Activated CD4-positive, alpha-beta memory T cell treated with anti-CD3 and anti-CD28 coated beads, Interleukin-2, amount 10 ng/mL, durations not matched to agents 7 days and 5 days (primary cell): ENCODE measurements at places on chromosomes 6 and 20. TPM values are rescaled to one million over a fixed set of nuclear protein-coding genes. Genes with fewer than 3 reads are reported as not detected.

DNA sequence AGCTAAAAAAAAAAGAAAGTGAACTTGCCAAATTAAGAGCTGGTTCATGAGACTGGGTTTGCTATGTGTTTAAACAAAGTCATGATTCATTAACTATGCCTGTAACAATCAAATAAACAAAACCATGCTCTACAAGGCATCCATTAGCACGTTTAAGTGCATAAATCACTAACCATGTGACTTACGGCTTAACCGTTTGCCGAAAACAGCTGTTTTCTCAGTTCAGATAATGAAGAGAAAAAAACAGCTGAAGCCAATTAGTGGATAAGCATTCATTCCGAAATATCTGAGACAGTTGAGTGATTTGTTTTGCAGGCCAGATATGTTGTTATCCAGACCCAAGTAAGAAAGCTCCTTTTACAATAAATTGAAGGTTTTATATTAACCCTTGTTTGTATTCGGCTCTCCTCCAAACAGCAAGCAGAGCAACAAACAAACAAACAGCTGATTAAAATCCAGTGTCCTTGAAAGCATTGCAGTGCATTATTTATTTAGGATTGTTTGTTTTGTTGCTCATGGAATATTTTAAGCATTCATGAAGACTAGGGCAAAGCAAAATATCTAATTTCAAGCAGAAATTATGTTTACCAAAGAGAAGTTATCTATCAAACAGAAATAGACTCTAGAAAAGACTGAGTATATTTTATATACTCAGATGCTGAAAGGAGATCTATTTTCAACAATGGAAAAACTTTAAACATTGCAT lies 343.5 kb downstream of the RFPL4B start:
- DNase-seq: no peak
- no peak overlapping the region for H3K27ac ChIP-seq
- no peaks in the 10 kb centered on the region for H3K4me1 ChIP-seq
- no peaks in the 10 kb centered on the region for H3K36me3 ChIP-seq
- no peaks in the 10 kb centered on the region for H3K27me3 ChIP-seq

DNA sequence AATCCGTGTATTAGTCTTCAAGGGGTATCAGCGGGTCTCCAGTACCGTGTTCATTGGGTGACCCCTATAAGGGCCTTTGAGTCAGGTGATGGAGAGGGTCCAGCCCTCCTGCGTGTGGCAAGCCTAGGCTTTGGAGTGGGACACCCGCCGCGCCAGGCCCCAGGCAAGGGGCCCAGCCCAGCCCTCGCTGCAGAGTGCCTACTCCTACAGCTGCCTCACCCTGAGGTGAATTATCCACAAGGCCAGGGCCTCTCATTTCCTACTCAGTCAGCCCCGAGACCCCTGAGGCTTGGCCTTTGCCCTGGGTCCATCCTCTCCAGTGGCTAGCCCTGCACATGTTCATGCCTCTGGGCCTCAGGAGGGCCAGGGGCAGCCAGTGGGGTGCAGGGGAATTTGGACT lies 45.1 kb downstream of the TMEM242 start:
- H3K27me3 ChIP-seq: peaks cover 3% of the 10 kb centered on the region
- peaks cover 10% of the 10 kb centered on the region for H3K4me1 ChIP-seq
- H3K36me3 ChIP-seq: no peaks in the 10 kb centered on the region
- H3K4me3 ChIP-seq: no peak overlapping the region
- no peak overlapping the region for H3K27ac ChIP-seq
- DNase-seq: no peak

- no peak overlapping the region for H3K27ac ChIP-seq
- H3K27me3 ChIP-seq: no peaks in the 10 kb centered on the region
- no peak for DNase-seq
- H3K4me3 ChIP-seq: no peak overlapping the region
- H3K36me3 ChIP-seq: no peaks in the 10 kb centered on the region
Observed at GRCh38 chr6:168574699-168575195, 133.8 kb downstream of the SMOC2 start.

DNA sequence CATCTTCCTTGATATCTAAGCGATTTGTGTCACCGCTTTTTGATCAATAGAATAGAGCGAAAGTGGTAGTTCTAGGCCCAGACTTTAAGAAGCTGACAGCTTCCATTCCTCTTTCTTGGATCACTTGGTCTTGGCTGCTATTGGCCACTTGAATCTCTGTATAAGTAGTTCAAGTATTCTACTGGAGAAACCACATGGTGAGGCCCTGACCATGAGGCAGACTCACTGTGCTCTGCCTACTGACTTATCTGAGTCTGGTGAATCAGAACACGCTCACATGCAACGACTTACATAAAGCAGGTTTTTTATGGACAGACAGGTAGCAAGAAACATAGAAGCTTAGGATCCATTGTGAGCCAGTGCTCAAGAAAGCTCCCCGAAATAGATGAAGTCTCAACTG lies 27.0 kb downstream of the OLIG3 start:
- no peak for DNase-seq
- H3K27me3 ChIP-seq: peaks cover 13% of the 10 kb centered on the region
- H3K4me3 ChIP-seq: no peak overlapping the region
- no peaks in the 10 kb centered on the region for H3K4me1 ChIP-seq
- H3K27ac ChIP-seq: no peak overlapping the region

DNA sequence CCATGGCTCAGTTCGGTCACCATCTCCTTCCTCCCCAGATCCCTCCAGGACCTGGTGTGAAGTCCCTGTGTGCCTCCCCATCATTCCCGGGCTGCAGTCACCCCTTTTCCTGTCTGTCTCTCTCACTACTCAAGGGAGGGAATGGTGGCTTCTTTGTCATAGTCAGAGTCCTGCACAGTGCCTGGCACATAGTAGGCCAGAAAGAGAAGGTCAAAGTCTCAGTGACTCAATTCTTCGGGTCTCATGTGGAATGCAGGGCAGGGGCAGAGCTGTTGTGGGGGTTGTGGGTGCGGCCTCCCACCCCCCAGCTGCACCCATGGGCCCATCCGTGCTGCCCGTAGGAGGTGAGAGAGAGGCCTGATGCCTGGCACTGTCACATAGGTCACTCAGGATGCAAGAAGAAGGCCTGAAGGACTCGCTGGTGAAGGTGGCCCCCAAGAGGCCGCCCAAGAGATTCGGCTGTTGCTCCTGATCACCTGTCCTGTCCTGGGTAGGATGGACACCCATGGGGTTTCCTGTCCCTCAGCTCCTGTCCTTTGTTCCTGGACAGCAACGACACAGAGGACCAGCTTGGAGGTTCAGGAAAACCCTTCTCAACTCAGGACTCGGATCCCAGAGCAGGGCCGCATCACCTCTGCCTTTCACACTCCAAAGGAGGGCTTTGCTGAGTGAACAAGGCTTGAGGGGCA lies 34.1 kb downstream of the RAB44 start:
- no peak overlapping the region for H3K4me3 ChIP-seq
- no peak overlapping the region for H3K27ac ChIP-seq
- H3K27me3 ChIP-seq: no peaks in the 10 kb centered on the region
- H3K36me3 ChIP-seq: no peaks in the 10 kb centered on the region

The BMP5 gene
- total RNA-seq: not detected

The TBX18 gene
- total RNA-seq: not detected

DNA sequence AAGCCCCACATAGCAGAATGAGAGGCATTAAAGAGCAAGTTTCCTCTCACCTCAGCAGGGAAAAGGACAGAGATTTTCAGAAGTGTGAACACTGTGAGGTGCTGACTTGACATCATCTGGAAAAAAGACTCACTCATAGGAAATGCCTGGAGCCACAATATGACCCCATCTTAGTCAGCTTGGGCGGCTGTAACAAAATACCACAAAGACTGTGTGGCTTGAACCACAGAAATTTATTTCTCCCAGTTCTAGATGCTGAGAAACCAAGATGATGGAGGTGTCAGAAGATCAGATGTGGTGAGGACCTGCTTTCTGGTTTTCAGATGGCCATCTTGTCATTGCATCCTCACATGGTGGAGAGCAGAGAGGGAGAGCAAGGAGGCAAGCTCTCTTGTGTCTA lies 253.1 kb downstream of the ADGB start:
- peaks cover 36% of the 10 kb centered on the region for H3K4me1 ChIP-seq
- H3K4me3 ChIP-seq: no peak overlapping the region
- peak; percentile 46 for DNase-seq
- peaks cover 4% of the 10 kb centered on the region for H3K36me3 ChIP-seq
- no peaks in the 10 kb centered on the region for H3K27me3 ChIP-seq

- DNase-seq: no peak
- H3K4me1 ChIP-seq: peaks cover 6% of the 10 kb centered on the region
- H3K4me3 ChIP-seq: no peak overlapping the region
- H3K27me3 ChIP-seq: peaks cover 35% of the 10 kb centered on the region
- no peak overlapping the region for H3K27ac ChIP-seq
Observed at GRCh38 chr6:83511266-83511665, 1.1 kb upstream of the PRSS35 start.

DNA sequence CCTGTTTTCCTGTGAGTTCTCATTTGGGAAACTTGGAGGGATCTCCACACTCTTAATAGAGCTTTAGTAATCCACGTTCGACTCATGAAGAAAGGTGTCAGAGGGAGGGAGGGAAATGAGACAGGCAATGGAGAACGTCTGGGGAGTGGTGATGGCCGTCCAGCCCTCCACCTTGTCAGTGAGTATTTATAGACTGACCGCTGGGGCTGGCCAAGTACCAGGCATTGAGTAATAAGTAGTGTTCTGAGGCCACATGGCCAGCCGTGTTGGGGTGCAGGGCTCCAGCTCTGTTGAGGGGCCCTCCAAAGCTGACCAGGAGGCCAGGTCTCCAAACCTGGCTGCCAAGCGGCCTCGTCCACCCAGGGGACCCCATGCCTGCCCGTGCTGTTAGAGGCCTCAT lies 11.3 kb upstream of the DSN1 start:
- H3K36me3 ChIP-seq: no peaks in the 10 kb centered on the region
- no peak for DNase-seq
- H3K4me3 ChIP-seq: no peak overlapping the region
- H3K27me3 ChIP-seq: no peaks in the 10 kb centered on the region
- no peak overlapping the region for H3K27ac ChIP-seq

The ZNF165 gene
- 0.50 TPM for total RNA-seq

- H3K27me3 ChIP-seq: no peaks in the 10 kb centered on the region
- no peaks in the 10 kb centered on the region for H3K4me1 ChIP-seq
- no peak for DNase-seq
- no peak overlapping the region for H3K27ac ChIP-seq
- no peaks in the 10 kb centered on the region for H3K36me3 ChIP-seq
- no peak overlapping the region for H3K4me3 ChIP-seq
Observed at GRCh38 chr6:22081709-22082108, 215.1 kb downstream of the PRL start.

The GABRR1 gene
- not detected for total RNA-seq

The ACOT13 gene
- total RNA-seq: 19.9 TPM

The PKIB gene
- 0.86 TPM for total RNA-seq

The RNF8 gene
- 24.0 TPM for total RNA-seq

- no peaks in the 10 kb centered on the region for H3K36me3 ChIP-seq
- no peaks in the 10 kb centered on the region for H3K27me3 ChIP-seq
- H3K4me3 ChIP-seq: no peak overlapping the region
Observed at GRCh38 chr6:69138893-69139494, 503.9 kb downstream of the ADGRB3 start.

The OR2H1 gene
- total RNA-seq: not detected

DNA sequence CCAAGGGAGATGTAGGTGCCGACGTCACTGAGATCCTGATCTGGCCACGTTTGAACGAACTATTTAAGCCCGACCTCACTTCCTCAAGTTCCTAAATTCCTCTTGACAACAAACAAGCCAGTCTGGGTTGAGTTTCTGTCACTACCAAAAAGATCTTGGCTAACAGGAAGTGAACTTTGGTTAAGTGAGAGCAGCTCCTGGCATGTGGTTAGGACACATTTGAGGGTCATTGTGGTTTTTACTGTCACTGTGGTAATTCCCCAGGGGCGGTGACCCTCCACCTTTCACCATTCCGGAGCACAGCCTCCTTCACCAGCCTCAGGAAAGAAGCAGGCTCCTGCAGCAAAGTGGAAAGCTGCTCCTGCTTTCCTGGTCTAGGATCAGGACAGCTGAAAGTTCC lies 43.1 kb upstream of the ZNF831 start:
- H3K4me3 ChIP-seq: no peak overlapping the region
- peak; percentile 37 for DNase-seq
- H3K36me3 ChIP-seq: peaks cover 4% of the 10 kb centered on the region
- H3K27ac ChIP-seq: no peak overlapping the region

GRCh38 chr6:37418722-37419121 lies 14.3 kb upstream of the CMTR1 start:
- no peaks in the 10 kb centered on the region for H3K36me3 ChIP-seq
- H3K4me3 ChIP-seq: no peak overlapping the region
- no peak for DNase-seq
- H3K27ac ChIP-seq: no peak overlapping the region

The MUC22 gene
- total RNA-seq: not detected

DNA sequence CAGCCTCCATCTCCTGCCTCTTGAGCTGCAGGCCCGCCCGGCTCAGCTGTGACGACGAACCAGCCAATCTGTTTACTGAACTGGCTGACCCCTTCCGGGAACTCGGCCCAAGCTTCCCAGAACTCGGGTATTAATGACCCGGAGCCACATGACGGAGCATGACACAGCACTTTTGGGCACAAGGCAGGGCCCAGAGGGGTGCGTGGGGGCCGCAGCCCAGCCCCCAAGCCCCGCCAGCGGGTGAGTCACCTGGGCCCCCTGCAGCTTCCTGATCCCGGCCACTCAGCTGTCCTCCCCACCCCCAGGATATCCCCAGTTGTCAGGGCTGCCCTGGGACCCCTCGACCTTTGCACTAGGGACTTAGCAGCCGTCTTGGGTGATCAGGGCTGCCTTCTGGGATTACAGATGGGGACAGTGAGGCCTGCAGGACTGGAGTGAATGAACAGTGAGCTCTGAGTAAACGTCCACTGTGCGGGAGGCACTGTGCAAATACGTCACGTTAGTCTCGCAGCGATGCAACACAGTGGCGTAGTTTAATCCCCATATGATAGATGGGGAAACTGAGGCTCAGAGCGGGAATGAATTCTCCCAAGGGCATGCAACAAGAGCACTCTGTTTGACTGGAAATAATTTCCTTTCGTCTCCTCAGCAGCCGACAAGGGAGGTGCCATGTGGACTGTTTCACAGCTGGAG lies 102.1 kb downstream of the CEBPB start:
- no peak overlapping the region for H3K27ac ChIP-seq
- H3K4me1 ChIP-seq: peaks cover 26% of the 10 kb centered on the region
- H3K4me3 ChIP-seq: no peak overlapping the region
- H3K36me3 ChIP-seq: no peaks in the 10 kb centered on the region

DNA sequence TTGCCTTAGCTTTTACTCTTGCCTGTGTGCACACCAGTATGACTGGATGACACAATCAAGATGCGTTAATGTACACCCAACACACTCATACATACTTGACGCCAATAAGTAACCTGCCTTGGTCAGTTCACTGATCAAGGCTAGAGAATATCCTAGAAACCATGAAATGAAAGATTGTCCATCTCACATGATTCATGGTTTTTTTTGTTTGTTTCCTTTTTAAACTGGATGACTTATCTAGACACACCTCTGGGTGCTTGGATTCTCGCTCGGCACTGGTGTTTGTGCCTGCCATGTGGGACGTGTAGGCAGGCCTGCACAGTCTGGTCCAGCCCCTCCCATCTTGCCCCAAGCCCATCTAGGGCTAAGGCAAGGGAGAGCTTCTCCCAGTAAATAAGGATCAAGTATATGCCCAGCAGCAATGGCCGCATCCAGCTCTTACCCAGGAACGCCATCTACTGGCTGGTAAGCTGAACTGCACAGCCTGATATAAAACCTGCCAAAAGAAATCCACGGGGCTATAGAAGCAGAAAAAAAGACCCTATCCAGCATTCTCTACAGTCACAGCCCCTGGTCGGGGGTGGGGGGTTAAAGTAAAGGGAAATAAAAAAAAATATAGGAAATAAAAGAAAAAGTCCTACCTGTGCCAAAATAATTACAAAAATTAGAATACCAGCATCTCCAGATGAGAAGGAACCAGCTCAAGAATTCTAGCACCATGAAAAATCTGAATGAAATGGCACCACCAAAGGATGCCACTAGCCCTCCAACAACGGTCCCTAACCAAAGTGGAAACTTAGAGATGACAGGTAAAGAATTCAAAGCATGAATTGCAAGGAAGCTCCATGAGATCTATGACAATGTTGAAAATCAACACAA lies 73.3 kb downstream of the OTOR start:
- peak; percentile 38 for DNase-seq
- no peak overlapping the region for H3K4me3 ChIP-seq
